ENCODE measurements at places on chromosomes 3 and 15.

- DNase-seq = no peak
Observed at GRCh38 chr15:38795471-38796245, 231.0 kb upstream of the RASGRP1 start.

GRCh38 chr3:65936908-65937638 is 101.6 kb downstream of the MAGI1 start:
- DNase-seq = no peak

- DNase-seq = no peak
Observed at GRCh38 chr15:38864122-38864521, 299.5 kb upstream of the RASGRP1 start.

DNA sequence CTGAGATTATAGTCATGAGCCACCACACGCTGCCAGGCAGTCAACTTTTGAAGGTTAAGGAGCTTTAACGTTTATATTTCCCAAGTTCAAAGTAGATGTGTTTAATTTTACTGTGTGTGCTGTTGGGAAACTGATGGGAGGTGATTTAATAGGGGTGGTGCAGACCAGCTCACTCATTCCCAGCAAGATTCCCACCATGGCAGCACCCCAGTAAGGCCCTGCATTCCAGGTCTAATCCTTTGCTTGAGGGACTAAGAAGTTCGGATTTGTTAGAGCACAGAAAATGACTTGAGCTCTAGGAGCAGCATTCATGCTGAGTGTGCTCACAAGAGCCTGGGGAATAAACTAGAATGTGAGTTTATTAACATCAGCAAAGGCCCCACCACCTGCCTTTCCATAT is 25.2 kb downstream of the TSEN2 start:
- DNase-seq = no peak

DNA sequence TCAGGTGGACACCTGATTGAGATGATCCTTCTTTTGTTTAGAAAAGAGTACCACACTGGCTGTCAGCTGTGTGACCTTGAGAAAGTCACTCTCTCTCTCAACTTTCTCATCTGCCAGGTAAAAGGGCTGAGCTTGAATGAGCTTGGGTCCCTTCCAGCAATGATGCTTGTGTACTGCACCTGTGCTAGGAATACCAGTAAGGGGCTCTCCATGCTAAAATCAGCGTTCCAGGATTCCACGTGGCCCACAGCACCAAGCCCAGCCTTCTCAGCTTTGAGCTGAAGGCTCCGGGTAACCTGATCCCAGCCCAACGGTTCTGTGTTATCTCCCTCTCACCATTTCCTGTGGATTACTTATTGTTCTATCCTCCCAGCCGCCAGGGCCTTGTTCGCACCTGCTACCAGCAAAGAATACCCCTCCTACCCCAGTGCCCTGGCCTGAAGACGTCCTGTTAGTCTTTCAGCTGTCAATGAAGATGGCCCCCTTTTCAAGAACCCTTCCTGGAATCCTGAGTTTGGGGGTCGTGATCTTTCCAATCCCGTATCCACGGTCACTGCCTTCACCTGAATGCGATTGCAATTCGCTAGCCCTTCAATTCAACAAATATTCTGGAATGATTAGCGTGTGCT is 54.2 kb upstream of the CGNL1 start:
- DNase-seq = no peak
